ENCODE measurements at places on chromosomes 5 and 9.

- DNase-seq = no peak
These were observed 614.1 kb upstream of the CDH9 start for GRCh38 chr5:27652505-27652904.

DNA sequence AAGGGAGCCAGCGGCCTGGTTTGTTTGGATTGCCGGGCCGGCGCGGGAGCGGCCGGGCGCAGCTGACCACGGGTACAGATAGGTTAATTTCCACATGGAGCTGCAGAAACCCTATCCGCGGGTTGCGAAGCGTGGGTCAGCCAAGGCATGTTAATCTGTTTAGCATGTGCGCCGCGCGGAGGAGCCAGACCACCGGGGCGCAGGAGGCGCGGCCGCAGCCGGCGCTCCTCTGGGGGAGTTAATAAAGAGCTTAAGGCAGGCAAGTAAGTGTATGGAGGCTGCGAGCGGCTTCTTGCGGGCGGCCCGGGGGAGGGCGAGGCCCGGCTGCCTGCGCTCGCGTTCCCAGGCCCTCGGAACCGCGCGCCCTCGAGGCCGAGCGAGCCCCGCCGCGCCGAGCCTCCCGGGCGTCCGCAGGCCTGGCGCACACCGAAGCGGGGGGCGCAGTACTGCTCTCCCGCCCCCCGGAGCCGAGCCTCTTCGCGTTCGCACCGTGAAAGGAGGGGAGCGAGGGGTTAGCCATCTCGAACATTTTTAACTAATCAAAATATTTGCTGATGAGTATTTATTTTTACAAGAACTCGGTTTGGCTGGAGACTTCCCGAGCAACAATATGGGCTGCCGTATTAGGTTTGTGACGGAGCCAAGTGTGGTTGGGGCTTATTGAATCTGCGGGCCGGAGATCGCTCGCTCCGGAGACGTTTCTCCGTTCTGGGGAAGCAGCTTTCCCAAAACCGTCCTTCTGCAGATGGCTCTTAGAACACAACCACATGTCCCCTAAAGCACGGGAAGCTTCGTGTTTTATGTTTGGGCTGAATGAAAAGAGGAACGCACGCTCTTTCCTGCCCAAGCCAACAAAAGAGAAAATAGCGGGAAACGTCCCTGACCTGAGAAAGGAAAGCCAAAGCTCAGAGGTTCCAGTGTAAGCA lies 28.8 kb downstream of the FOXD1 start:
- no peak for DNase-seq

DNA sequence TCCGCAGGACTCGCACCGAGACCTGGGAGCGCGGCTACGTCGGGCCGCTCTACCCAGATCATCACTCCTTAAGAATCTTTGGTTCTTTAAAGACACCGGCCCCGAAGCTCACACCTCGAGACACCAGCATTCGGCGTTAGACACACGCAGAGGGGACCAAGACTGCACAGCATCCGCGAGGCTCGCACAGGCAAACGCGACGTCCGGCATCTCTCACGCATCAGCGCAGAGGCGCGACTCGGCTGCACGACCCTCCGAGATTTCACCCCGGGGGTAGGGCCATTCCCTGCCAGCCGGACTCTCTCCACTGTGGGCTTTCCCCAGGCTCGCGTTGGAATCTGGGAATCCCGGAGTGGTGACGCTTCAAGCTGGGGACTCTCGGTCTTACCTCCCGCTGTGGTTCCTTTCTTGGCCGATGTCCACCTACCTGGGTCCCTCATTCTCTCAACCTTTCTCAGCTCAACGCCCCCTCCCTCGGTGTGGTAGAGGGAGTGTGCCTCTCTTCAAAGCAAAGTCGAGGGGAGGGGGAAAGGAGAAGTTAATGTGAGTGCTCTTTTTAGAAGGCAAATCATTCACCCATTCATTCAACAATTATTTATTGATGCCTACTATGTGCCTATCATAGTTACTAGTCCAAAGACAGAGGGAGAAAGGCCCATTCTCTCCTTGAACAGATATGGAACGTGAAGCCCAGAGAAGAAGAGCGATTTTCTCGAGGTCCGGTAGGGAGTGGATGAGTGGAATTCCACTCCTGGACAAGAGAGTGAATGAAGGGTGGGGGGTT lies 1.3 kb upstream of the HAND1 start:
- DNase-seq = no peak

DNA sequence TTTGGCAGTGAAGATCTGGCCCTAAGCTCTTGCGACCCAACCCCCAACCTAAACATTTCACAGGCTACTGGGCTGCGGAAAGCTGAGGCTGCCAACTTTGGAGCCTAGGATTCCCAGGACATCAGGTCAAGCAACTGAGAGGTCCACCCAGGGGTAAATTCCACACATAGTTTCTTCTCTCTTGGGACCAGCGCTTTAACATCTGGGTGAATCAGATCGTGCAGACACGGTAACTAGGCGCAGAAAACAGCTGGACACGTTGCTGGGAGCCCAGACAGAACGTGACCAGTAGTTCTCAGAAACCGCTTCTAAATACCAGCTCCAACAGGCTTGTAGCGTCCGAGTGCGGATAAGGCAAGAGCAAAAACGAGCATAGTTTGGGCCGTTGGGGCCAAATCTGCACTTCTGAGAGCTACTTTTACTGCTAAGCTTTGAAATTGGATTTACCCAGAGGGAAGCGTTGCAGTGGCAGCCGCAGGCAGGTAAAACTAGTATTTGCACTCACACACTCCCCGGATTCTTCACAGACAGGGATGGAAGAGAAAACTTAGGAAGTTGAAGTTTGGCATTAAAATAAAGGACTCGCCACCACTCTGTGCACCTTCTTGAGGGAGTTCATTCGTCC lies 11.8 kb downstream of the ITGA1 start:
- DNase-seq = no peak

DNA sequence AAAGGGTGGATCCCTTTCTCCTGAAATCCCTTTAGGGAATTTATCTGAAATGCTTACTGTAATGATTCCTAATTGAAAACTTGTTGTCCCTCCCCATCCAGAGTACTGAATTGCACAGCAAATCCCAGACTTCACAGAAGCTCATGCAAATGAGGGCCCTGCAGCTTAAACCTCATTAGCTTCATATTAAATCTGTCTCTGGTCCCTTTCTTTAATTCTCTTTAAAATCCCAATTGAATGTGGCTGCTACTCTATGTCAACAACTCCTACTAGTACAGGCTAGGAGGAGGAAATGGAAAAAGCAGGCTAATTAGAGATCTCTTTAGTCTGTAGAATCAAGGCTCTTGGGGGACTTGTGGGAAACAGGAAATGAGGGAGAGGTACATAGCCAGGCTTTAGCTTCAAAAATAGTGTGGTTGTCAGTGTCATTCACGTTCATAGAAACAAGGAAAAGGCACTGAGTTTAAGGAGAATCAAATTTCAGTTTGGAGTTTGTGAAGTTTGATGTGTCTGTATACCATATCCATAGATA lies 191.3 kb upstream of the PRDM9 start:
- no peak for DNase-seq
